ENCODE measurements at places on chromosomes 7 and 10. TPM values are rescaled to one million over a fixed set of nuclear protein-coding genes. Genes with fewer than 3 reads are reported as not detected.

Gene PLXNA4
- total RNA-seq = 2.5 TPM

Gene EPHB4
- 34.5 TPM for total RNA-seq

Gene TFR2
- not detected for total RNA-seq

Gene ELFN1
- not detected for total RNA-seq

Gene HUS1
- 55.3 TPM for total RNA-seq

Gene IPMK
- 40.3 TPM for total RNA-seq

Gene C7orf57
- not detected for total RNA-seq

Gene OR6B1
- not detected for total RNA-seq

DNA sequence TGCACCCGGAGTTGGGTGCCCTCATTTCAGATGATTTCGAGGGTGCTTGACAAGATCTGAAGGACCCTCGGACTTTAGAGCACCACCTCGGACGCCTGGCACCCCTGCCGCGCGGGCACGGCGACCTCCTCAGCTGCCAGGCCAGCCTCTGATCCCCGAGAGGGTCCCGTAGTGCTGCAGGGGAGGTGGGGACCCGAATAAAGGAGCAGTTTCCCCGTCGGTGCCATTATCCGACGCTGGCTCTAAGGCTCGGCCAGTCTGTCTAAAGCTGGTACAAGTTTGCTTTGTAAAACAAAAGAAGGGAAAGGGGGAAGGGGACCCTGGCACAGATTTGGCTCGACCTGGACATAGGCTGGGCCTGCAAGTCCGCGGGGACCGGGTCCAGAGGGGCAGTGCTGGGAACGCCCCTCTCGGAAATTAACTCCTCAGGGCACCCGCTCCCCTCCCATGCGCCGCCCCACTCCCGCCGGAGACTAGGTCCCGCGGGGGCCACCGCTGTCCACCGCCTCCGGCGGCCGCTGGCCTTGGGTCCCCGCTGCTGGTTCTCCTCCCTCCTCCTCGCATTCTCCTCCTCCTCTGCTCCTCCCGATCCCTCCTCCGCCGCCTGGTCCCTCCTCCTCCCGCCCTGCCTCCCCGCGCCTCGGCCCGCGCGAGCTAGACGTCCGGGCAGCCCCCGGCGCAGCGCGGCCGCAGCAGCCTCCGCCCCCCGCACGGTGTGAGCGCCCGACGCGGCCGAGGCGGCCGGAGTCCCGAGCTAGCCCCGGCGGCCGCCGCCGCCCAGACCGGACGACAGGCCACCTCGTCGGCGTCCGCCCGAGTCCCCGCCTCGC, at the start of gene EGFR:
TSS of gene EGFR (plus strand) at position 657 of the 830 bp plus-strand sequence. CDS start 261 bp downstream, outside the sequence.
- peak within 1 kb of the TSS; percentile 70 for H3K27ac ChIP-seq
- no peaks in the 10 kb centered on the region for H3K36me3 ChIP-seq
- peaks cover 4% of the 10 kb centered on the region for H3K4me1 ChIP-seq
- H3K4me3 ChIP-seq = peak within 1 kb of the TSS; percentile 57

DNA sequence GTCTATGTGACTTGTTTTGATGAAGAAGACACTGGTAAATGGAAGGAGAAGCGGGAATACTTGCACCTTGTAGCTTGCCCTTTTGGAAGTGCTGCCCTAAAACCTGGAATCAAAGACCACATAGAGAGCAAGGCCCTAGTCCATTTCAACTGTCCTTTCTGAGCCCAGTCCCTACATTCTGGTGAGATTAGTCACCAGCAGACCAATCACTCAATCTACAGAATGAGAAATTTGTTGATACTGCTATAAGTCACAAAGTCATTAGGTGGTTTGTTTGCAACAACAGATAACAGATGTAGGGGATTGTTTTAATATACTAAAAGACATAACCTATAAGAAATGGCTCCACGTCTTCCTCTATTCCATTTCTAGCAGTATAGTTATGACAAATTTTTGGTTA, 33.6 kb downstream of the WASL start:
- no peaks in the 10 kb centered on the region for H3K27me3 ChIP-seq
- DNase-seq = no peak
- no peak overlapping the region for H3K4me3 ChIP-seq
- no peak overlapping the region for H3K27ac ChIP-seq
- no peaks in the 10 kb centered on the region for H3K36me3 ChIP-seq

- H3K36me3 ChIP-seq = no peaks in the 10 kb centered on the region
- H3K27me3 ChIP-seq = no peaks in the 10 kb centered on the region
- H3K4me3 ChIP-seq = no peak overlapping the region
- no peaks in the 10 kb centered on the region for H3K4me1 ChIP-seq
Measured at GRCh38 chr7:37832194-37832593, 16.2 kb upstream of the NME8 start.

- H3K27me3 ChIP-seq = no peaks in the 10 kb centered on the region
- no peak for DNase-seq
Measured at GRCh38 chr7:155639958-155640520, 4.4 kb upstream of the RBM33 start.

- no peaks in the 10 kb centered on the region for H3K27me3 ChIP-seq
- H3K4me1 ChIP-seq = no peaks in the 10 kb centered on the region
- H3K27ac ChIP-seq = no peak overlapping the region
- DNase-seq = no peak
- H3K4me3 ChIP-seq = no peak overlapping the region
- H3K36me3 ChIP-seq = no peaks in the 10 kb centered on the region
Measured at GRCh38 chr7:12951397-12951801, 264.0 kb downstream of the ARL4A start.

DNA sequence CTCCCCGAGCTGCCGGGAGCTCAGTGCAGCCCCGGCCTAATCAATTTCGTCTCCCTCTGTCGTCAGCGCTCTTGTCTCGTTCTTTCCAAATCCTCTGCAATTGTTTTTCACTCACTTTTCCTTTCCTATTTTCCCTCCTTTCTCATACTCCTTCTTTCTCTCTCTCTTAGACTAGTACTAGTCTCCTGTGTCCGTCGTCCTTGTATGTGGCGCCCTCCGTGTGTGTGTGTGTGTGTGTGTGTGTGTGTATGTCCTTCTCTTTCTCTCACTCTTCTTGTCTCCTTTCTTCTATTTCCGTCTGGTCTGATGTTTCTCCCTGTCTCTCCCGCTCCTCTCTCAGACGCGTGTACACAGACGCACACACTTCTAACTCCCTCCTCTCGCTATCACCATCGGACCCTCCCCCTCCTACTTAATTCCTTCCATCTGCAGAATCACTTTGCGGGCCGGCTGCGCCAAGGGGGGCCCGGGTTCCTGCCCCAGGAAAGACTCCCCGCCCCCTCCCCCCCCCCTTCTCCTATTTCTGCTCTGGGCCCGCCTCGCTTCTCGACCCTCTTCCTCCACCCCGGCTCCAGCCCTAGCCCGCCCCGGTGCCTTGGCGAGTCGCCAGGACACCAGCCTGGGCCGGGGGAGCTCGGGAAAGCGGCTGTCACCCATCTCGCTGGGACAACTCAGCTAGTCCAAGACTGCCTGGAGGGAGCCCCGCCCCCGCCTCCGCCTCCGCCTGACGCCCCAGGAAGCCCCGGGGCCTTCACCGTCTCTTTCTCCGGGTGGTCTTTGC, 743 bp upstream of the ZCCHC24 start:
- peak overlapping the region; percentile 80 for H3K4me3 ChIP-seq
- H3K4me1 ChIP-seq = peaks cover 14% of the 10 kb centered on the region
- no peaks in the 10 kb centered on the region for H3K36me3 ChIP-seq
- no peaks in the 10 kb centered on the region for H3K27me3 ChIP-seq
- DNase-seq = peak; percentile 27
- peak overlapping the region; percentile 56 for H3K27ac ChIP-seq

- no peaks in the 10 kb centered on the region for H3K27me3 ChIP-seq
- no peaks in the 10 kb centered on the region for H3K36me3 ChIP-seq
- H3K4me1 ChIP-seq = no peaks in the 10 kb centered on the region
Measured at GRCh38 chr10:69499726-69500689, 48.7 kb downstream of the TSPAN15 start.

GRCh38 chr10:79132681-79133381, 64.1 kb downstream of the ZMIZ1 start:
- H3K27me3 ChIP-seq = no peaks in the 10 kb centered on the region
- H3K4me3 ChIP-seq = no peak overlapping the region

DNA sequence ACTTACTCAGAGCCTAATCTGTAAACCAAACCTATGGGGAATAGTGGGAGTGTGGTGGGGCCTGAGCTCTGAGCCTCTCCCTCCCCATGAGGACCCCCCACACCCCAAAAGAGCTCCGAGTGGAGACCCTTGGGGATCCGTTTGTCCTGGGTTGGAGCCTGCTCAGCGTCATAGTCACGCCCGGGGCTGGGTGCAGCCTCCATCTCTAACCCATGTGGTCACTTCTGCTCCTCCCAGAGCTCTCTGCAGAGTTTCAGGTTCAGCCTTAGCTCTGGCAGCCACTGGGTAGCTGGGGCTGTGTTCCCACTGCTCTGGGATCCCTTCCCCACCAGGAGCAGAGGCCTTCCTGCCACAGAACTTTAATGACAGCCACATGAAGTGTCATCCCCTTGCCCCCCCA, 25.9 kb downstream of the PFKFB3 start:
- no peak overlapping the region for H3K27ac ChIP-seq
- DNase-seq = no peak
- H3K27me3 ChIP-seq = no peaks in the 10 kb centered on the region
- H3K36me3 ChIP-seq = no peaks in the 10 kb centered on the region
- no peaks in the 10 kb centered on the region for H3K4me1 ChIP-seq
- no peak overlapping the region for H3K4me3 ChIP-seq

DNA sequence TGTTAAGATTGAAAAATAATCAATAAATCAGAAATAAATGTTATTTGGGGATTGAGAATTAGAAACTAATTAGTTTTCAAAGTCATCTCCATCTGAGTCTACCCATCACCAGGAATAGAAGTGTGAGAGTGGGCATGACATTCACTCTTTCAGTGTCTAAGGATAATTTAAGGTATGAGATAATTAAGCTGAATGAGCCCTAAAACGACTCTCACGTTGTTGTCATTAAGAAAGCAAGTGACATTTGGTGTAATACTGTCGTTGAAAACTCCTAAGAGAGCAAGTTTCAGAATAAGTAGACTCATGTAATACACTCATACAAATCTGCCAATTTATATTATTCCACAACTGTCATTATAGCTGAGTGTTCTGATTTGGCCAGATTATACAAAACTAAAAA, 7.1 kb downstream of the AGMO start:
- H3K27ac ChIP-seq = no peak overlapping the region
- no peaks in the 10 kb centered on the region for H3K36me3 ChIP-seq
- no peaks in the 10 kb centered on the region for H3K4me1 ChIP-seq
- no peak for DNase-seq
- no peaks in the 10 kb centered on the region for H3K27me3 ChIP-seq

DNA sequence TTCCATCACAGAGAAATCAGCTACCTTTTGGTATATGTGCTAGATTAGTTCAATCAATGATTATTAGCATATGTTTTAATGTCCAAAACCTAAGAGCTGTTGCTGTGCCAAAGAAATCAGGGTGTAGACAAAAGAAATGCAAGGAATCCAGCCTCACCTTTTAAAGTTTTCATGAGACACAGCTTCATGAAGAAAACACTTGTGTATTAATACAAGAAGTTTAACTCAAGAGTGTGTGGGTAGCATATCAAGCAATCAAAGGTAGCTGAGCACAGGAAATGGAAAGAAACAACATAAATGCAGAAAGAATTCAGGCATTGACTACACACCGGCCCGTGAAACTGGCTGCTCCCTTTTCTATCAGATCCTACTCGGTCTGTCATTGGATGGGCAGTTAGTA, 76.0 kb upstream of the CAV2 start:
- H3K36me3 ChIP-seq = no peaks in the 10 kb centered on the region
- DNase-seq = no peak
- H3K27me3 ChIP-seq = no peaks in the 10 kb centered on the region
- H3K4me1 ChIP-seq = no peaks in the 10 kb centered on the region
- H3K27ac ChIP-seq = no peak overlapping the region
- H3K4me3 ChIP-seq = no peak overlapping the region

DNA sequence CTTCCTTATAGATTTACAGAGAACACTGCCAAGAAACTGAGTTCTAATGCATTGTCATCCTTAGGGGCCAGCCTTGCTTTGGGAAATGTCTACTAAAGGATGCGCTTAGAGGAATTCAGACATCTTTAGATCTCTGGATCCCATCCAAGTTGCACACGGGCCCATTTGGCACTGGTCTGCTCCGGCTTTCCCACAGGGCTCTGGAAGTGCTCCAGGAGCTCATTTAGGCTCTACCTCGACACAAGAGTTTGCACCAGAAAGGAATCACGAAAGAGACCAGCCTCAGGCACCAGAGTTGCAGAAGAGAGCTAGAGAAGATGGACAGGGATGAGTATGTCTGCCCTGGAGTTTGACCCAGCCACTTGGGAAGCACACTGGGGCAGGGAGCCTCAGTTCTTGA, 150.1 kb upstream of the TMEM72 start:
- H3K4me1 ChIP-seq = no peaks in the 10 kb centered on the region
- DNase-seq = no peak
- no peak overlapping the region for H3K4me3 ChIP-seq
- no peak overlapping the region for H3K27ac ChIP-seq
- H3K36me3 ChIP-seq = no peaks in the 10 kb centered on the region

- no peak for DNase-seq
- no peaks in the 10 kb centered on the region for H3K27me3 ChIP-seq
- no peak overlapping the region for H3K27ac ChIP-seq
- H3K4me3 ChIP-seq = no peak overlapping the region
Measured at GRCh38 chr7:142440219-142440905, 182.5 kb upstream of the PRSS58 start.

DNA sequence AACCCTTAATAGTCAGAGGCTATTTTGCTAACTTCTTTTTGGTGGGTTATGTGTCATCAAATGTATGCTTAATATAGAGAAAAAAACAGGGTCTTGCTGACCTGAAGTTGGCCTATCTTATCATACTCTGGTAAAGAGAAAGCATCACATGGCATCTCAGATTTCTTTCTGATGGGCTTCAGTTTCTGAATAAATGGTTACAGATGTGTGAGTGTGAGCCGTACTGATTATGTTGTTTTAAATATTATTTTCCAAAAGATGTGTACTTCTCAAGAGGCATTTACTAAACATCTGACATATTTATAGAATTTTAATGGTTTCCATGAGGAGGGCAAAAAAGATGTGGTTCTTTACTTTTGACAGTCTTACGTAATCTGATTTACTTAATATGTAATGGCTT, 28.4 kb downstream of the BBS9 start:
- H3K36me3 ChIP-seq = no peaks in the 10 kb centered on the region
- DNase-seq = no peak
- H3K27me3 ChIP-seq = no peaks in the 10 kb centered on the region

DNA sequence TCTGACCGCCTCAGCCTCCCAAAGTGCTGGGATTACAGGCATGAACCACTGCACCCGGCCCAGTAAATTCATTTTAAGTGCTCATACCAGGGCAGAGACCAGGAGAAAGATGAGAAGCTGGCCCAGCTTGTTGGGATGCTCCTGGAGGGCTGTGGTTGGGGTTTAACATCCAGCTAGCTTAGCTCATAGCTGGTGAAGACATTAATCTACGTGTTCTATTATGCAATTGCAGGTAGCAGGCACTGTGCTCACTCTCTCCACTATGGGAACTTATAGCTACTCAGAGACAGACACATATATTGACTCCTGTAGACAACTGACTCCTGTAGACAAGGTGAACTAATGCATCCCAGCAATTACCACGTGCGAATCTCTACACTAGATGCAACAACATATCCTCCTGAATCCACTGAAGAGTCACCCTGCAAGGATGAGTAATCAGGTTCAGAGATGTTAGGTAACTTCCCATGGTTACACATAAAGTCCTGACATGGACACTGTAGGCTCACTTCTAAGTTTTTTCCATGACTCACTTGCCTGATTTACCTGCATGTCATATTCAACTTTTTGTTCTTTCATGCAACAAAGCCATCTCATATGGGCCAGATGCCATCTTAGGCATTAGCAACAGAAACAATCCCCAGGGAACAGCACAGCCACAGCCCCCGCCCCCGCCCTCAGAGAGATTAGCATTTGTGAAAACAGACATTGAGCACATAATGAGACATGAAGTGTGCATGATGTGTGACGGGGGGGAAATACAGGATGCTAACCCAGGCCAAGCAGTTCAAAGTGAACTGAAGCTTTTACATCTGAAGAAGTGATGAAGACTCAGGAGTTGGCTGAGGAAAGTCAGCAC, 37.2 kb downstream of the ERLIN1 start:
- no peaks in the 10 kb centered on the region for H3K27me3 ChIP-seq
- no peak for DNase-seq
- H3K36me3 ChIP-seq = no peaks in the 10 kb centered on the region
- H3K4me3 ChIP-seq = no peak overlapping the region
- H3K27ac ChIP-seq = no peak overlapping the region
- H3K4me1 ChIP-seq = no peaks in the 10 kb centered on the region
